Esophagus muscularis mucosa (tissue), 4 donors: ENCODE measurements at places on chromosomes 1 and 21. TPM values are rescaled to one million over a fixed set of nuclear protein-coding genes. Genes with fewer than 3 reads are reported as not detected.
A peak's percentile ranks its signal among the peaks of the same experiment; 100 is the strongest.

Gene RABGGTB
- total RNA-seq = 24.3 TPM

Gene PLPPR5
- total RNA-seq = 0.17 TPM

Gene CHIA
- not detected for total RNA-seq

Gene ETS2
- 73.7 TPM for total RNA-seq

Gene KCNN3
- 3.6 TPM for total RNA-seq

Gene C1orf53
- total RNA-seq = not detected

Gene CDA
- 1.7 TPM for total RNA-seq

Gene NR1I3
- total RNA-seq = not detected

- DNase-seq = no peak
Measured at GRCh38 chr1:50278961-50279360, 144.3 kb downstream of the DMRTA2 start.

DNA sequence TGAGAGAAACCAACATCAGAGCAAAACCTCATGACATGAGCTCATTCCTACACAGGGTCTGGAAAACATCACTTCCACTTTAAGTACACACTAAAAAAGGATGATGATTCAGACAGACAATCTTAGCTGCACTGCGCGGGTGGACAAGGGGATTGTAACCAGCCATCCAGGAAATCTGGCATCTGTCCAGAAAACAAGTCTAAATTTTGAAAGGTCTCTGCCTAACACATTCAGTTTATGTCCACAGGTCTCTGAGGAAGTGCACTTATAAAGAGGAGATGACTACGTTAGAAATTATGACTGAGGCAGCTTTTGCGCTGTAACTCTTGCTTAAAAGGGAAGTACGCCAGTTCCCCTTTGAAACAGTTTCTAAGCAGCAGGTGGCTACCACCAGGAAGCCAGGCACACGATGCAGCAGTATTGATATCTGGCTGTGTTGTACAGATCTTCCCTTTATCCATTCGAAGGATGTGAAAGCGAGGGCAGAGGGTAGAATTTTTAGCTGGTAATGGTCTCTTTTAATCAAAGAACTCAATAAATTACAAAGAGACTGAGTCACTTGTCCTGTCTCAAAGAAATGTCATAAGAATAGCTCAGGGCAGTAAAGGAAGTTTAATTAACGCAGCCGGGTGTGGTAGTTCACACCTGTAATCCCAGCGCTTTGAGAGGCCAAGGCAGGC, 128.0 kb downstream of the SETD4 start:
- peak; percentile 87 for DNase-seq

DNA sequence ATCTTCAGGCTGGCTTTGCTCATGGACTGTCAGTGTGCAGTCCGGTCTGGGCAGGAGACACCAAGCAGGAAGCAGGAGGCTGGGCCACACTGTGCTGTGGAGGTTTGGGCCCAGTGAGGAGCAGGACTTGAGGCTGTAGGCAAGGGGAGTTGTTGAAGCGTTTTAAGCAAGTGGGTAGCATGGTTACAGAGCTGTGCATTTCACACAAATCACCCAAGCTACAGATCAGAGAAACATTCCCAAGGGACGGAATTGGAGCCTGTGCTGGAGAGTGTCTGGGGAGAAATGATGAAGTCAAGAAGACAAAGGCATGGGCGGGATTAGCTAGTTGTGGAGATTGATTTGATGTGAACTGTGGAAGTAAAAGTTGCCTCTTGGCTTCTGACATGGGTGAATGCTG, 60.9 kb downstream of the KIF21B start:
- DNase-seq = no peak

GRCh38 chr1:50148142-50148923, 39.6 kb downstream of the ELAVL4 start:
- no peak for DNase-seq

- DNase-seq = no peak
Measured at GRCh38 chr1:218344814-218345672, at the start of gene TGFB2. Gene TGFB2 (plus strand): TSS chr1:218345336. CDS start chr1:218346702, 1,366 bp downstream.

GRCh38 chr21:17866590-17866989, 47.4 kb upstream of the C21orf91 start:
- DNase-seq = no peak

DNA sequence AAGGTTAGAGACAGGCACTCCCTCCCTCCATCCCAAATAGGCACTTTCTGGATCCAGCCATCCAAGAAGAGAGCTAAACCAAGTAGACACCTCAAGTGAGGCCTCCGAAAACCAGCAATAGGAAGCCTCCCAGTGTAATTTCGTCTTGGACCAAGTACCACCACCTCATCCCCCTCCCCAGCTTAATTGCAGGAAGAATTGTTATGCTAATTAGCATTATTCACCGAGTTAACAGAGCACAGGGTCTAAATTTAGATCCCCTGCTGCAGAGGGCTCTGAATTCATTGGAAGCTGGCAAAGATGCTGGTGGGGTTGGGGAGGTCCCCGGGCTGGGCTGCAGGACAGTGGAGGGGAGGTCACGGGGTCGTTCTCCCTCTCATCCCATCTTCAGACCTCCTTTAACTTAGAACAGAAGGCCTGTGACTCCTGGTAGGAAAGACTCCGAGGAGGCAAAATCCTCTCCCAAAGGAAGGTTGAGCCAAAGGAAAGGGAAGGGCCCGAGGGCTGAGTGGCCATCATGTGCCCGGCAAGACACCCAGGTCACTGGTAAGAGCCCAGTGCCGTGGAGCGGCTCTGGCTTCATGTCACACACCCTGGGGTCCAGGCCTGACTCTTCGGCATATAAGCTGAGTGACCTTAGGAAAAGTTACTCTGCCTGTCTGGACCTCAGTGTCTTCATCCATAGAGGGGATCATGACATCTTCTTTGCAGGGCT, 209.2 kb upstream of the GRIK3 start:
- DNase-seq = no peak

GRCh38 chr1:200699871-200700270, 30.2 kb upstream of the DDX59 start:
- DNase-seq = no peak

GRCh38 chr21:43209575-43210453, 41.0 kb downstream of the CRYAA start:
- no peak for DNase-seq

DNA sequence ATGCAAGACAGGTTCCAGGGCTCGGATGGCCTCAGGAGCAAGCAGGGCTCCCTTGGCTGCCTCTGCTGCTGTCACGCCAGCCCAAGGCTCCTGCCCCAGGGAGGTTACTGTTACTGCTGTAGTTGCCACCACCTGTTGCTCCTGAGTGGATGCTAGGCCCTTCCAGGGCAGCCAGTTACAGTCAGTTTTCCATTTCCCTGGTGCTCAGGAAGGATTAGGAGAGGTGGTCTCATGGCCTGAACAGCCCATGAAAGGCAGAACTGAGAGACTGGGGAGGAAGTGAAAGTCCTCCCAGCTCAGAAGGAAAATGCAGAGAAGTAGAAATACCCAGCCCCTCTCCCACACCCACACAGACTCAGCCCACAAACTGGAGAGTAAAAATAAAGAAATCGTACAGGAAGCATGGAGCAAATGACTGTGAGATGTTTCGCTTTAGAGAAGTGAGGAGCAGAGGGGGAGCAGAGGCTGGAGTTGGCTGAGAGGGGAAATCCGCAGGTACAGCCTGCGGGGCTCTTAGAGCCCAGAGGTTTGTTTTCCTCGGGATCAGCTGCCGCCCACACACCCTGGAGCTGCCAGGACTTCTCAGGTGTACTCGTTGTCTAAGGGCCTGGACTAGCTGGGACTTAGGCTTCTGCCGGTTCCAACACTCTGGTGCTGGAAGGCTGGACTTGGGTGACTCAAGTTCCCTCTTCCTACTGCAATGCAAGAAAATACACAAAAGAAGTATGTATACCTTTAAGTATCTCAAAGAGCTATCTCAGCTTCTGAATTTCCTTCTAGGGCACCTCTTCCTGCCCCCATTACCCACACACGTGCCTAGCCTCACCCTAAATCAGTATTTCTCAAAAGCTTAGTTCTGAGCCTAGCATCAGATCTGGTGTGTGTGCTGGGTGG, 2.3 kb downstream of the IL6R start:
- no peak for DNase-seq

- no peak for DNase-seq
Measured at GRCh38 chr1:50080904-50081586, 27.7 kb upstream of the ELAVL4 start.

DNA sequence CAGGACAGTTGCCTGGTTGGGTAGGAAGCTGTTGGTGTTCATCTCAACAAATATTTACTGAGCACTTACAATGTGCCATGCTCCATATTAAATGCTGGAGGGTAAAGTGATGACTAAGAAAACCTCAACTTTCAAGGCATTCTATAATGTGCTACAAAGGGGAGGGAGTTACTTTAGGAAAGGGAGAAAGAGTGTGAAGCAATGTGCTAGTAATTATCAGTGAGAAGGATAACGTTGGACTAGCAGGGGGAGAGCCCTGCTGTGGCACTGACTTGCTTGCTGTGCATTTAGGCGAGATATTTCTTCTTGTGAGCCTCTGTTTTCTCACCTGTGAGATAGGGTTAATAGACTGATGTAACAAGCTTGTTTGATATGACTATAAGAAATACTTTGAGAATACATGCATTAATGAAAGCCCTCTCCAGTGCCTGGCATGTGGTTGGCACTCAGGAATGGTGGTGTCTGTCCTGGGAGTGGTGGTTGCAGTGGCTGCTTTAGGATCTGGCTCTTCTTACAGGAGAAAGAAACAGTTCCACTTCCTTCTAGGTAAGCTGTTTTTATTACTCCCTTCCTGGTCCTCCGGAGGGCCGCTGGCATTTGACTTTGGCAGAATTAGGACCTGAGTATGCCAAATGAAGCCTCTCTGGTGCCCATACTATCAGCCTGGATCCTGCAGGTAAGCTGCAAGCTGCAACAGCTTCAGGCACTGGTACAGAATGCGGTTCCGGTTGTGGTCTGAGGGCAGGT, 111.1 kb upstream of the COA6 start:
- no peak for DNase-seq

- no peak for DNase-seq
Measured at GRCh38 chr1:113040041-113040440, 33.0 kb upstream of the LRIG2 start.

DNA sequence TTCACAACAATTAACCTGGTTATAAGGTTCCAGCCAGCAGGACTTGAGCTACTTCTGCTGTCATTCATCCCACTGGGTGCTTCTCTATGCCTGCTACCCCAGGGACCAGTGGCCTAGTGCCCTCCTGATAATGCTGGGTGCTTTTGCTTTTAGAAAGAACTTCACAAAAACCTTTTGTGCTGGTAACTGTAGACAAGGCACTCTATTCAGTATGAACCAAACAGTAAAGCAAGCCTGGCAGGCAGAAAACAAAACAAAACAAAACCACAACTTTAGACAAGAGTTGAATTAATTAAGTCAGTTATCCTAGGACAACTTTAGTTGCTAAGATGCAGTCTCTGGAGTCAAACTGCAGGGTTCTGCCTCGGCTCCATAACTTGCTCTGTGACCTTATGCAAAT, 61.9 kb upstream of the ADGRL2 start:
- DNase-seq = no peak

GRCh38 chr1:111151838-111152237, 11.8 kb downstream of the CEPT1 start:
- no peak for DNase-seq

- no peak for DNase-seq
Measured at GRCh38 chr1:10324627-10325026, 74.2 kb upstream of the PGD start.

- DNase-seq = no peak
Measured at GRCh38 chr1:41958015-41958673, 39.4 kb upstream of the HIVEP3 start.

DNA sequence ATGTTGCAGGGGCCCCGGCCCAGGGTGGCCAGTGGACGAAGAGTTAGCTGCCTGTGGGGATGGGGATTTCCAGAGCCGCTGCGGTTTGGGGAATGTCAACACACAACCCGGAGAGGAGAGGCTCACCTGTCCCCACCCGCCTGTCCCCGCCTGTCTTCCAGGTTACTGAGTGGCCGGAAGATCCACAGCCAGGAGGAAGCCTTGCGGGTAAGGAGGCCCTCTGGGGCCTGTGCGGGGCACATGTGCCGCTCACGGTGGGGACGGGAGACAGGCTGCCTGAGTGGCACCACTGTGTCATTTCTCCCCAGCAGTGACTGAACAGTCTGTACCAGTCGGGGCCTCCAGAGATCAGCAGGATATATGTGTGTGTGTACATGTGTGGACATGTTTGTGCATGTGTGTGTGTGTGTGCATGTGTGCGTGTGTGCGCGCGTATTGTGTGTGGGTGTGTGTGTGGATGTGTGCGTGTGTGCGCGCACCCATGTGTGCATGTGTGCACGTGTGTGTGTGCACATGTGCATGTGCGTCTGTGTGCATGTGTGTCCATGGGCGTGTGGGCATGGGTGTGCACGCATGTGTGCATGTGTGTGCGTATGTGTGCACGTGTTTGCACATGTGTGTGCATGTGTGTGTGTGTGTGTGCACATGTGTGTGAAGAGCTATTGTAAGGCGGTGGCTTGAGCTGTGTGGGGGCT, 25.6 kb downstream of the CSTB start:
- DNase-seq = no peak

- no peak for DNase-seq
Measured at GRCh38 chr21:46486481-46487126, 27.9 kb downstream of the DIP2A start.

DNA sequence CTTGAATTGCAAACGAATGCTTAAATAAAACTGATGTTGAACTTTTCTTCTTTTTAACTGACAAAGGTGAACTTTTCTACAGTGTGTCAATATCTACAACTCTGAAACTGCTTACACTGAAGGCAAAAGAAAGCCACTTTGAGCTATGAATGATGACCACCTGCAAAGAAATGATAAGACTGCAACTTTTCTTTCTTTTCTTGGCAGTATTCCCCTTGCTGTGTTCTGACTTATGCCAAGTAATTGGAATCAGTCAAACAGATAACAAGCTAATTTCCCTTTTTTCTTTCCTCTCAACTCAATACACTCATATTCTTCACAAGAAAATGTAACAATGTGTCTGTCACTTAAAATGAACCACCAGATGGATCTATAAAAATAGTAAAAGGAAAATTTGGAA, 588.1 kb upstream of the BRINP3 start:
- DNase-seq = no peak

DNA sequence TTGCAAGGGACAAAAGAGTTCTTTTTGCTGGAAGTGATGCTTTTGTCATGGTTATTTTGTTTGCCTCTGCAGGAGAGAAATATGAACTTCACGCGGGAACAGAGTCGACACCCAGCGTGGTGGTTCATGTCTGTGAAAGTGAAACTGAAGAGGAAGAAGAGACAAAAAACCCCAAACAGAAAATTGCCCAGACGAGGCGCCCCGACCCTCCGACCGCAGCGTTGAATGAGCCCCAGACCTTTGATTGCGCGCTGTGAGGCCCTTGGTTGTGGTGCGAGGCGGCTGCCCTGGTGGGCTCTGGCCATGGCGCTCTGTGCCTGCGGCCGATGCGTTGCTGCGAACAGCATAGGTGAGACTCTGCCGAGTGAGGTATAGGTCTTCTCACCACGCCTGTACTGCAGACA, 20.9 kb upstream of the NCMAP start:
- no peak for DNase-seq

- no peak for DNase-seq
Measured at GRCh38 chr21:32035617-32036016, 162.8 kb downstream of the HUNK start.

- no peak for DNase-seq
Measured at GRCh38 chr1:201791779-201792173, 37.2 kb upstream of the IPO9 start.

DNA sequence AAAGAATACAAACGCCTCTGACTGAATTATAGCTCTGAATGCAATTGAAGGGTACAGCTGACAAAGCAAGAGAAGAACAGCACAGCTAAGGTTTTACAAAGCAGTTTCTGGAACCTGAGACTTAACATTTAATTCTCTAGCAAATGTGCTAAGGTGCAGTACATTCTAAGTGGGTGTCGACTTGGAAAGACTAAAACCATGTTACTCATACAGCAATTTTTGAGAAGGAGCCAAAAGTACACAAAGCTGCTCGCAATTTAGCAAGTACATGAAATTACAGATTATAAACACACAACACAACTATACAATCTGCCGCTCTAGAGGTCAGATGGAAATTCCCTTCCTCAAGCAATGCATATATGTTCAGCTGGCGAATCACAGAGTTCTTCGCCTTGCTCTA, 121.9 kb downstream of the TIAM1 start:
- DNase-seq = no peak
